ENCODE measurements at places on chromosomes 13 and 19.

DNA sequence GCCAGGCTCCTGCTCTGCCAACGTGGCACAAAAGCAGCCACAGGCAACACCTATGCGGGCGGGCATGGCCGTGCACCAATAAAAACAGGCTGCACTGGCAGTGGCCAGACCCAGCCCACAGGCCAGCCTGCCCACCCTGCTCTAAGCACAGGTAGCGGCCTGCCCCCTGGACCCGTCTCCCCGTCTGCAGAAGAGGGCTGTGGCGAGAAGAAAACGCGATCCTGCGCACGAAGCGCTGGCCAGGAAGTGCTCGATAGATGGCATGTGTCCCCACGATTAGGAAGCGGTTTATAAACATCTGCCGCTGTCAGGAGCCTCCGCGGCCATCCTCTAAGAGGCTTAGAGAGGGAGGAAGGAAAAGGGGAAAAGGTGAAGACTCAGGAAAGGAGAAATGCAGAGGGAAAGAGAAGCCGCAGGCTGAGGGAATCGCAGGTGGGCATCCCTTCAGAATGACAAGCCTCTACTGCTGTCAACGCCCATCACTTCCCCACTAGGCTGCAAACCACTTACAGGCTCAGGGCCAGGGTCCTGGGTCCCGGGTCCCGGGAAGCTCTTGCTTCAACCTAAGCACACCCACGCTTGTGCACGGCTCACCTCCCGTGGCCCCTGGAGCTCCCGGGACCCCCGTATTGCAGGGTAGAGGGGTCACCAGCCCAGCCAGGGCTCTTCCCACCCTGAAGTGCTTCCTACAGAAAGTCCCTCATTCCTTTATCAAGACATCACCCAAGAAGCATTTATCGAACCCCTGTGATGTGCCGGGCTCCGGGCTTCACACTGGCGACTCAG, 10.5 kb downstream of the MLLT1 start:
- no peak for DNase-seq

DNA sequence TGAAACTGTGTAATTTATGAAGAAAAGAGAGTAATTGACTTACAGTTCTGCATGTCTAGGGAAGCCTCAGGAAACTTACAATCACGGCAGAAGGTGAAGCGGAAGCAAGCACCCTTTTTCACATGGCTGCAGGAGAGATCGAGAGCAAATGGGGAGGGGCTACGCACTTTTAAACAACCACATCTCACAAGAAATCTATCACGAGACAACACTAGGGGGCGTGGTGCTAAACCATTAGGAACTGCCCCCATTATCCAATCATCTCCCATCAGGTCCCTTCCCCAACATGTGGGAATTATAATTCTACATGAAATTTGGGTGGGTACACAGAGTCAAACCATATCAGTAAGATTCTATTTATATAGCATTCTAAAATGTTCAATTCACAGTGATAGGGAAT, 114.8 kb upstream of the TRPC4 start:
- no peak for DNase-seq

GRCh38 chr19:48102870-48103751, 7.5 kb downstream of the PLA2G4C start:
- DNase-seq = peak; percentile 42

DNA sequence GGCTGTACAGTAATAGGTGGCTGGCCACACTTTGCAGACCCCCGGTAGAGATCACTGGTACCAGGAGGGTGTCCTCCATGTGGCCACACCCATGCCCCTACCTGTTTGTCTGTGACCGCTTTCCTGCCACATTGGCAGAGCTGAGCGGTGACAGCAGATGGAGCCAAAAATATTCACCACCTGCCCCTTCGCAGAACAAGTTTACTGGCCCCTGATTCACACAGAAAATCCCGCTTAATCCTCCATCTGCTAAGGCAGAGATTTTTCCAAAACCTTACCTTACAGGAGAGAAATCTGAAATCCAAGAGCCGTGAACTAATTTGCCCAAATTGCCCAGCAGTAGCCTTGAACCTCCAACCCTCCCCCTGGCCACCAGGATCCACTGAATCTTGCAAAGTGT, 52.1 kb downstream of the MYO9B start:
- DNase-seq = no peak

DNA sequence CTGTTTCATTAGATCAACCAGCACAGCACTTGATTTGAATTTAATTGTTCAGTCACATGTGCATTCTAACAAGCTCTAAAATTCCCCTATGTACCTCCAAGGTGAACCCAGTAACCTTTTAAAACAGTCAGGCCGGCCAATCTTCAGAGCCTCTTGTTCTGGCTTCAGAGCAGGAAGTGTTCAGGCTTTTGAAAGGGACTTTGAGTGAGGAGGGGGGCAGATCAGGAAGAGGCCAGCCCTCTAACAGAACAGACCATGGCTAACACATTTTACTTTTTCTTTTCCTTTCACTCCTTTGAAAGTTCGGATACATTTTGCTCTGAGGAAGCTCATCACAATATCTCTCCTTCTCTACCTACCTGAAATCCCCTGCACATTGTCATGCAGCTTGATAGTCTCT, 390.3 kb downstream of the TBC1D4 start:
- no peak for DNase-seq

DNA sequence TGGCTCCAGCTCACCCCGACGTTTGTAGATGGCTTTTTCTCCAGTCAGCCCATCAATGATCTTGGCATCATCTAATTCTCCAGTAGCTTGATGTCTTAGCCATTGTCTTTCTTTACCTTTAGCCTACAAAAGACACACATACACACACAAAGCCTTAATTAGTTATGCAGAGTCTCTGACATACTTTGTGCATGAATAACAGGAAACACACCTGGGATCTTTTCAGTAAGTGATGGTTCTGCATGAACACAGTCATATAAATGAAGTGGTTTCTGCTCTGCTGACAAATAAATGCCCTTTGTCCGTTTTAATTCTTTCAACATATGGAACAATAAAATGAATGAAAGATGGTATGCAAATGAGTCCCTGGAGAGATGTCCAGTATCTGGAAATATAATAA, 133.3 kb downstream of the RGCC start:
- no peak for DNase-seq

DNA sequence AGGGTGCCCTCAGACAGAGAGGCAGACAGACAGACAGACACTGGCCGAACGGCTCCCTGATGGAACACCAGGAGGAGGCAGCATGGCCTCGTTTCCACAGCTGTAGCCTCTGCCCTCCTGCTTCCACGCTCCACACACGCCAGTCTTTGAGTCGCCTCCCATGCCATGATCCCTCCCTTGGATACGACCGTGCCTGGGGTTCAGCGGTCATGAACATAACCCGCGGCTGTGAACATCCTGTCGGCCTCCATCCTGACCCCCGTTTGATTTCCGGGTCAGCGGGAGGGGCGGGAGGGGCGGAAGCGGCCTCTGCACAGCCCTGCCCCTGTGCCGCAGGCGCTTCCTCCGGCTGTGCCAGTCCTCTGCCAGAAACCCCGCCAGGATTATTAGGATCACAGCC, 23.4 kb downstream of the GP6 start:
- DNase-seq = no peak

DNA sequence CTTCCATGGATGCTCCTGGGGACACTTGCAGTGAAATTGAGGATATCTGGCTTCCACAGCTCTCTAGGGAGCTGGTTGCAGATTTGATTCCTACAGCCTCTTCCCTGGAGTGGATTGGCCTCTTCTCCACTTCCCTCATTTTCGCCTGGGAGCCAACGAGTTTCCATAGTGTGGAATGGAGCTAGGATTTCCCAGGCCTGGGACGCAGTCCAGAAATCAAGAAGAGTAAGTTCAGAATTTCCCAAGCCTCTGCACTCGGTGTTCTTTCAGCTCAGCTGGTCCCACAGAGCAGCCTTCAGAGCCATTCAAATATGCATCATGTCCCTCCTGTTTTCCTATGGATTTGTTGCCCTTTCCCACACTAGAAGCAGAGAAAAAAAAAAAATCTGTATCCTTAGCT, 68.2 kb downstream of the RAP2A start:
- DNase-seq = no peak

DNA sequence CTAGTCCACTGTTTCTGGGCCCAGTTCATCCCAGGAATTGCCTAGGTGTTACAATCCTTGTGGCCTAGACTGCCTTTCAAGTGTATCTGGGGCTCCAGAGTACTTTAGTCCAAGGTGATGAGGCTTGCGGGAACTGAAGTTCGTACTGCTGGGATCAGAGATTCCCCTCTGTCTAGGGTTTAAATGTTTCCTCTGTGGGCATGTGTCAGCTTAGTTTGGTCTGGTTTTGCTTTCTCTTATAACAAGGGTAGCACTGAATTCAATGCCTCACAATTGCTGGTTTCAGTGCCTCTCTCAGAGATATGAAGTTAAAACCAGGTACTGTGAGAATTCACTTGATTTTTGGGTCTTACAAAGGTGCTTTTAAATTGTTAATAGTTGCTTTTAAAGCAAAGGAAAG, 30.8 kb downstream of the RGCC start:
- no peak for DNase-seq

- DNase-seq = no peak
Measured at GRCh38 chr19:49261602-49262001, 63.4 kb downstream of the SLC6A16 start.

GRCh38 chr13:33582121-33582520, 235.8 kb upstream of the RFC3 start:
- DNase-seq = no peak

- DNase-seq = no peak
Measured at GRCh38 chr19:21221693-21222092, 79.9 kb downstream of the ZNF431 start.

DNA sequence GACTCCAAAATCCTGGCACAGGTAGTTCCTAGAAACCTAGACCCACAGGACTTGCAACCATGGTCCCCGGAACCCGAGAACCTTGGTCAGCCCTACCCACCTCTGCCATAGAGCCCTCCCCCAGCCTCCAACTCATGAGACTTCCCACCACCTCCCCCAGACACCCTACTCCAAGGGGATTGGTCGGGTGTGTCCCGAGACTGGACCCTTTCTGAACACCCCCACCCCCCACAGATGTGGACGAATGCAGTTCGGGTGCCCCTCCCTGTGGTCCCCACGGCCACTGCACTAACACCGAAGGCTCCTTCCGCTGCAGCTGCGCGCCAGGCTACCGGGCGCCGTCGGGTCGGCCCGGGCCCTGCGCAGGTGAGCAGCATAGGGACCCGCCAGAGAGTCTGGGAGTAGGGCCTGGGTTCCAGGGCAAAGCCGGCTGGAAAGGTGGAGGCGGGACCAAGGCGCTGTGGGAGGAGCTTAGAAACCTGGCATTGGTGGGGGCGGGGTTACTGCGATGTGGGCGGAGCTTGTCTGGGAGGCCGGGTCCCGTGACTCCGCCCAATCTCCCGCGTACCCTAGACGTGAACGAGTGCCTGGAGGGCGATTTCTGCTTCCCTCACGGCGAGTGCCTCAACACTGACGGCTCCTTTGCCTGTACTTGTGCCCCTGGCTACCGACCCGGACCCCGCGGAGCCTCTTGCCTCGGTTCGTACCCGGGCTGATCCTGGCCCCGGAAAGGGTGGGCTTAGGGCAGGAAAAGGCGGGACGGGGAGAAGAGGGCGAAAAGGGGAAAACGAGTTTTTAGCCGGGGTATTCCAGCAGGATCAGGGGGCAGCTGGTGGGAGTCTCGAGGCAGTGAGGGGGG, 11.9 kb downstream of the LTBP4 start:
- DNase-seq = peak; percentile 89

DNA sequence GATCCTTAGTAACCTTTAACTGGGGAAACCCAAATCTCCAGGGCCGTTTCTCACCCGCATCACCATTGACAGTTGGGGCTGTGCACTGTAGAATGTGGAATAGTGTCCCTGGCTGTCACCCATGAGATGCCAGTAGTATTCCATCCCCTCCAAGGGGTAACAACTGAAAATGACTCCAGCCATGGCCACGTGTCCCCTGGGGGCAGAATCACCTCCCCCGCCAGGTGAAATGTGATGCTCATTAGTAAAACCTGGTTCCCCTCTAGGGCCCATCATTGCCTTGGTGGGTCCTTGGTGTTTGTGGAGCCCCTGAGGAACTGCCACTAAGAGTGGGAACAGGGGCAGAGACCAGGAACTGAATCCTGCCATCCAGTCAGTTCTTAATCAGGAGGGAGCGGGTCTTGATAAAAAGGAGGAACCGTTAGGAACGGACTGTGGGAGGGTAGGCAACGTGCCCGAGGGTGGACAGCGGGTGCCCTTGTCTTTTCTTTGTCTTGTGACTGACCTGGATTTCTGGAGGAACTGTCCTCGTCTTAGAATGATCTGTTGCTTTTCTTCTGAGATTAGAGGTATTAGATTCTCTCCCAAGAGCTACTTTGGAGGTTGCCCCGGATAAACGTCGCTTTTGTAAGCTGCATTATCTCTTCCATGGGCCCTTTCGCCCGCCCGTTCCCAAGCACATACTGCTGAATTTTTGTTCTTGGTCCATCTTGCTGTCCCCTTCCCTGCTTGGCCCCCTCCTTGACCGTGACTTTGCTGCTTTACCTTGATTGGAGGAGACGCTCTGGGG, 3.5 kb downstream of the MYO9B start:
- no peak for DNase-seq

GRCh38 chr19:14542711-14543328, 13.4 kb downstream of the TECR start:
- DNase-seq = no peak
